ENCODE measurements at places on chromosomes 16 and 17.

DNA sequence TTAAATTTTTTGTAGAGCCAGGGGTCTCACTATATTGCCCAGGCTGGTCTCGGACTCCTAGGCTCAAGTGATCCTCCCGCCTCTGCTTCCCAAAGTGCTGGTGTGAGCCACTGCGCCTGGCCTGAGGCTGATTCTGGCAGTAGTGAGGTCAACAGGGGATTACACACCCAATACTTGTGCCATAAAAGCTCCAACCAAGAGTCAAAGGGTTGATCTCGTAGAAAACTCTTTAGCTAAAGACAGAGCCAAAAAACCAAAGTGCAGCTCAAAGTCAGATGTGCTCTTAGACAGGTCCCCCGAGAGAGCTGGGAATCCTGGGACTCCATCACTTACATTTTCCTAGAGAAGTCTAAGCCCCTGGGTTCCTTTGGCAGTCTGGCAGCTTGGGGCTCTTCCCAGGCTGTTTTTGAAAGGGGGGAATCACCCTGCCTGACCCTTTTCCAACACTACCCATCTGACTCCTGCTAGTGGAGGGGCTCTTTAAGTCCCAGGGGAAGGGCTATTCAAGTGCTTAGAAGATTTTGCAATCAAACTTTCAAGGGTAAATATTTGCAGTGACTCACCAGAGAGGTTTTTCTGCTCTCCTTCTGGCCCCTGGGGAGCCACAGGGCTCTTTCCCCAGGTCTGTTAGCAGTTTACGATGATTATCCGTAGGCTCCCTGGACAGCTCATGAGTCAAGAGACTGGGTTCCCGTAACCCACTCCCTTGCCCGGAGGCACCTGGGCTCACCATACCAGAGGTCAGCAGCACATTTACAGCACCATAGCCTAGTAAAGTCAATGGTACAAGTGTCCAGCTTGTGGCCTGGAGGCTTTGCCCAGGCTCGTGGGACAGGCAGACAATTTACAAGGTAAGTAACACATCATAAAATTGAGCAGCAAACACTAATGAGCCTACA, 408.7 kb downstream of the SLC39A11 start:
- DNase-seq: no peak

DNA sequence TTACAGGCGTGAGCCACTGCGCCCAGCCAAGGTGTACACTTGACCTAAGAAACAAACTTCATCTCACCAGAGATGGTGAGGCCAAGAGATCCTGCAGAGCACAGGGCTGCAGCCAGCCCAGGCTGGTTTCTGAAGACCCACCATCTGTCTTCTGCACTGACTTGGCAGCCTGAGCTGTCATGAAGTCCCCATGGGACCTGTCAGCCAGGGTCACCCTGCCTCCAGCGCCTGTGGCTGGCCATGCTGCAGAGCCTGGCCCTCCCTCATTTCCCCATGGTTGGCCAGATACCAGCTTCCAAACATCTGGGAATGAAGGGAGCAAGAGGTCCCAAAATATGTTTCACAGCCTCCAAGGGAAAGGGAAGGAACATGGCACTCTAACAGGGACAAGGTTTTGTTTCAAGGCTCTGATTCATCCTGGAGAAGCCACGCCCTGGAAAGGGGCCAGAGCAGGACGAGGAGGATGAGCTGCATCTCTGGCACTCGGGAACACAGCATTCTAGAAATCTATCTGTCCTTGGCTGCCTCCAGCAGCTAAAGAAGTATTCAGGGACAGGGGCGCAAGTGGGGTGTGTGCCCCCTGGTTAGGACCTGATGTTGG, 45.3 kb downstream of the DDX19A start:
- no peak for DNase-seq

DNA sequence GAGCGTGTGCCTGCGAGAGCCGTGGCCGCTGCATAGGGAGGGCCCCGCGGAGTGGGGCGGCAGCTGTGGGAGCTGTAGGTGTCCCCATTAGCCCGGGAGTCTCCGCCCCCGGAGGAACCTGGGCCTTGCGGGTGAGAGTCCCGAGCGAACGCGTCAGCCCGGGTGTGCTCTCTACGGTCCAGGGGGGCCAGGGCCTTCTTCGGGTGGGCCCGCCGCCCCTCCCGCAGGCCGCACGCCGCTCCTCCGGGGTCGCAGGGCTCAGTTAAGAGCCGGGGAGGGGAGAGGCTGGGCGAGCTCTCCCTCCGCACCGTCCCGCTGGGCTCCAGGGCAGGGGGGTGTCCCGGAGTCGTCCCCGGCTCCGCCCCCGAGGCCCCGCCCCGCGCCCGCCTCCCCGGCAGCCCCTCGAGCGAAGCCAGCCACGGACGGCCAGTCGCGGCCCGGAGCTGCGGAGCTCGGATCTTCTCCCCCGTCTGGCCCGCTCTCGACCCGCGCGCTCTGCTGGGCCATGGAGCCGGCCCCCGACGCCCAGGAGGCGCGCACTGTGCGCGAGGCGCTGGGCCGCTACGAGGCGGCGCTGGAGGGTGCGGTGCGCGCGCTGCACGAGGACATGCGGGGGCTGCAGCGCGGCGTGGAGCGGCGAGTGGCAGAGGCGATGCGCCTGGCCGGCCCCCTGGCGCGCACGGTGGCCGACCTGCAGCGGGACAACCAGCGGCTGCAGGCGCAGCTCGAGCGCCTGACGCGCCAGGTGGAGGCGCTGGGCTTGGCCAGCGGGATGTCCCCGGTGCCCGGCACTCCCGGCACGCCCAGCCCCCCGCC, at the start of gene SMTNL2:
TSS of gene SMTNL2 (plus strand) at position 429 of the 816 bp plus-strand sequence. CDS start at position 506, 77 bp downstream.
- DNase-seq: no peak

DNA sequence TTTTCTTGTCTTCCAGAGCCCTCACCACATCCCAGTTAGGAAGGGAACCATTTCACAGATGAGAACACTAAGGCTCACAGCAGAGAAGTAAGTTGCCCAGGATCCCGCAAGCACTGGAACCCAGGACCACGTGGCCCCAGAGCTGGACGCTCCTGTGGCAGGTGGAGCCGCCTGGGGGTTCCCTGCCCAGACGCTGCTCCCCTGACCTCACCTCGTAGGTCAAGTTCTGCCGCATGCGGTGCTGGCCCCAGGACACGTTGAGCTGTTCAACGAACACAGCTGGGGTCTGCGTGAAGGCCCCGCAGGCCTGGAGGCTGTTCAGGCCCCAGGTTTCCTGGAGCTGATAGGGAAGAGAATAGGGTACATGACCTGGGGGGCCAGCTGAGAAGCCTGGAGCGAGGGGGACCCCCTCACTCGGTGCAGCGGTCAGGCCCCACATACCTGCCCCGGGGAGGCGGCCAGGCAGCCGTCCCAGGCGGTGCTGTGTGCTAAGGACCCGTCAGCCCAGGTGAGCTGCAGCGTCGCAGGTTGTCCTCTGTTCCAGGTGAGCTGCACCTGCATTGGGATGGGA, 54.1 kb downstream of the RMI2 start:
- no peak for DNase-seq

GRCh38 chr17:8162997-8163977, 539 bp upstream of the VAMP2 start:
- peak; percentile 24 for DNase-seq

DNA sequence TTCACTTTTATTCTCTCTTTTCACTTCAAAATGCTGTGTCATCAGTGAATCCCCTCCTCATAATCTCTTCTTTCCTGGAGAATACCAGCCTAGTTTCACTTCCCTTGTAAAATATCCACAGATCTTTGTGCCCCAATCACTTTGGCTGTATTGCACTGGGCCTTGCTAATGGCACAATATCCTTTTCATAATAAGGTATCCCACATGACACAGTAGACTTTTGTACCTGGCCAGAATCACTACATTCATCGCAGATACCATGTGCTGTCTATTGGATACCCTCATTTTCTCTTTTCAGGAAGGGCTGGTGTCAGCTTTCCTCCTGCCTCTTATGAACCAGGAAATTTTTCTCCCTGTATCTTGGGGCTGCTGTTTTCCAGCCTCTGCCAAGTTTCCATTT, 25.7 kb upstream of the TOX3 start:
- DNase-seq: no peak

DNA sequence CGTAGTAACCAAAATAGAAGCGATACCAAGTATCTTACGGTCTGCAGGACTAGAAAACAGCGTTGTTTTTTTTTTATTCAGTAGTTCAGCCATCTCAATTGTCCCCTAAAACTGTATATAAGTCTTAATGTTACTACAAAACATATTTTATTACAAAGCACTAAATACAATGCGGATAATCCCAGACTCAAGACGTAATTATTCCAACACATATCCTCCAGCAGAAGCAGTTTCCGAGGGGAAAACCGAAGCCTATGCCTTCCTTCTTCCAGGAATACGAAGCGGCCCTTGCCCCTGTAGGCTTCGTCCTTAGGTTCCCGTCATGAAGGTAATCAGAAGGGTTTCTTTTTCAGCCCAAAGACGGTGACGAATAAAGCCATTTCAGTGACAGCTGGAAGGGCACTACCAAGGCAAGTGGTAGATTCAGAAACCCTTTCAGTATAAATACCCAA, 2.3 kb downstream of the TMEM107 start:
- no peak for DNase-seq

GRCh38 chr17:31224366-31224765, 72.7 kb downstream of the OMG start:
- no peak for DNase-seq

GRCh38 chr16:52861614-52862022, 191.1 kb downstream of the CHD9NB start:
- no peak for DNase-seq

DNA sequence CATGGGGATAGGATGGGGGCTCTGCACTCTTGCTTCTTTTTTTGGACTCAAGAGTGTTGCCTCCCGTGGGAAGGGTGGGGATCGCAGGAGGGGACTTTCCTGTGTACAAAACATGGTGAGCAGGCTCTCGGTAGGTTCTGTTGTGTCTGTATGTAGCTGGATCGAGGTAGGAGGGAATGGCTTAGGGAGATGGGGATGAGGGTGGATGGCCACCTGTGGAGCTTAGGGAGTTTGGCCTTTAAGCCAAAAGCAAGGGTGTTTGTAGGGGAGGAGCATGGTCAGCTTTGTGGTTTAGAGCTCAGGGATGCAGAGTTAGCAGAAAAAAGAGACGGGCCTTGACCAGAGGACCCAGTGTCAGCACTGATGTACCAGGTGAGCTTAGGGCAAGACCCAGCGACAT, 11.0 kb upstream of the EDC4 start:
- no peak for DNase-seq

DNA sequence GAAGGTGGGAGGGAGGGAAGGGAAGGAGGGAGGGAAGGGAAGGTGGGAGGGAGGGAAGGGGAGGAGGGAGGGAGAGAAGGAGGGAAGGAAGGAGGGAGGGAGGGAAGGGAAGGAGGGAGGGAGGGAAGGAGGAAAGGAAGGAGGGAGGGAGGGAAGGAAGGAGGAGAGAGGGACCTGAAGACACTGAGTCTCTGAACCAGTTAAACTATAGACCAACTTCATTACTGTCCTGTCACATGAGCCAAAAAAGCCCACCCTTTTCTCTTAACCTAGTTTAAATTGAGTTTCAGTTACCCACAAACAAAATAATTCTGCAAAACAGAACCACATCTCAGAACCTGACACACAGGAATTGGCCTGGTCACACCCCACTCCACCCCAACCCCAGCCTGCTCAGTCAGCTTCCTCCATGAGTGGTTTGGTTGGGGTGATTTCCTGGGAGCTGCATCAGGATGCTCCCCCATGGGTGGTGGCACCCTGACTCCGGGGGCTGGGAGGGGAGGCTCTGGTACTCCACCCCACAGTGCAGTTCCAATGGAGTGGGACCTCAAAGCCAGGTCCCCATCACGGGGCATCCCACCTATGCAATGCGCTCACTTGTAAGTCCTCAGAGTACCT, 4.7 kb upstream of the PRR29 start:
- peak; percentile 37 for DNase-seq

DNA sequence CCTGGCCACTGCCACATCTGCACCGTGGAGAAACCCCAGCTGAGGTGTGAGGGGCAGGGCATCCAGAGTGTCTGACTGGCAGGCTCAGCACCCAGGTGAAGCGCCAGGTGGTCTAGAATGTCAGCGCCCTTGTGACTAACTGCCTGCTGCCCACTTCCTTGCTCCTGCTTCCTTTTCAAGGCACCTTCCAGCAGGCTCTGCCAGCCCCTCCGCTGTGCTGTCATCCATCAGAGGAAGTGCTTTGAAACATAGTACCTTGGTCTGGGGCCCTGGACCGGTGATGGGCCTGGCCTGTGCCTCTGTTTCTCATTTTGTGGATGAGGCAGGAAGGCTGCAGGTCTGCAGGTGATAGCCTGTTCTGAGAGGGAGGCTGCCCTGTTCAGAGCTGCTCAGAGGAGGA, 5.5 kb downstream of the SPNS2 start:
- DNase-seq: no peak

DNA sequence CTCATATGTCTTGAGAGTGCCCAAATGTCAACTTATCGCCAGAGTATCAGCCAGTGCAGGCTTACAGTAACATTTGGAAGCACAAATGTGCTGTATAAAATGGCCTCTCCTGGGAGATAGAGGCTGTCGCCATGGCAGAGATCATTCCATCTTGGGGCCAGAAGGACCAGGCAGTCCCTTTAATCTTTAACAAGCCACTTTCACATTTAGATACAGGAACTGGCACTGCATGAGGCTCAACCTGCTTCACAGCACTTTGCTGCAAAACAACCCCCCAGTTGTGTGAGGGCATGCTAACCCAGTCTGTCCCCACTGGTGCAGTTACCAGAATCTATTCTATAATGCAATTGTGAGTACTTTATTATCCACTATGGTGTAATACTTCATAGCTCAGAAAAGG, 4.7 kb upstream of the RFFL start:
- no peak for DNase-seq

Data from CD4-positive, alpha-beta T cell treated with Interleukin-4 for 1 hour (primary cell).